ENCODE measurements at places on chromosomes 2 and 18.

DNA sequence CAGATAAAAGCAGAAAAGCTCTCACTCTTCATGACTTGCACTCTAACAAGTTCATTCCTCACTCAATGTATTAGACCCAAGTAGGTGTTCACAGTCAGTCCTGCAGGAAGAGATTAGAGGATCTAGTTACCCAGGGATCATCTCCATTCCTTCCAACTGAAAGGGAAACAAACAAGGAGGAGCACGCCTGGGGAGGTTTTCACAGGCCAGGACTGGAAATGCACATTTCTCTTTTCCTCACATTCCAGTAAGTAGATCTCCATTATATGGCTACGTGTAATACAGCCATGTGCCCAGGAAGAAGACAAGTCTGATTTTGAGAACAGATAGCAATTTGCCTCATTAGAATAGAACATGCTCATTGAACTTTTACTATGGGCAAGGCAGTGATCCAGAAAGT is 1132.2 kb upstream of the FAM98A start:
- no peak for DNase-seq

DNA sequence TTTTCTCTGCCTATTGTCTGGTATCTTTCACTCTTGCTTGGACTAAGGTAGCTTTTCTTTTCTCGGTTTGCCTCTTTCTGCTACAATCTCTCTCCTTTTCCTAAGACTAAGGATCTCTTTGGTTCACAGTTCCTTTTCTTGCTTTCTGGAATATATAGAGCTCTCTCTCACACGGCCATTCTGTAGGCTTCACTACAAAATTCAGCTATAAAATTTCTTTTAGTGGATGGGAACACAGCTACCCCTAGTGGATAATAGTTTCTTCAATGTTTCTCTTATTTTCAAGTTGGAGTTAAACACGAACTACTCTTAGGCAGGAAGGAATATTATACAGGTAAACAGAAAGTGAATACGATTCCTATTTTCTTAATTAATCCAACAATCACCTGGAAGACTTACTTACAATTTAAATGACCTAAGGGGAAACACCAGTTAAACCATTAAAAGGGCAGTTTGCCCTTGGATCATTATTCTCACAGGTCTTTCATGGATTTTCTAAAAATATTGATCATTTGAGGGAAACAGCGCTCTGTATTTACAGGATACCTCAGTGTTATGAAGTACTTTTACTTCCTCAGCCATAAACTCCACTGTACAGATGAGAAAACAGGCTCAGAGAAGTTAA is 140.5 kb downstream of the LRP2 start:
- peak; percentile 50 for DNase-seq

GRCh38 chr2:20103530-20103929 is 52.1 kb upstream of the LAPTM4A start:
- DNase-seq: peak; percentile 63

GRCh38 chr2:54522624-54523281 is 66.6 kb downstream of the SPTBN1 start:
- peak; percentile 62 for DNase-seq

- DNase-seq: no peak
Observed at GRCh38 chr2:216320852-216321251, 51.4 kb downstream of the MARCHF4 start.

GRCh38 chr18:27144672-27145071 is 40.4 kb downstream of the CHST9 start:
- peak; percentile 52 for DNase-seq

DNA sequence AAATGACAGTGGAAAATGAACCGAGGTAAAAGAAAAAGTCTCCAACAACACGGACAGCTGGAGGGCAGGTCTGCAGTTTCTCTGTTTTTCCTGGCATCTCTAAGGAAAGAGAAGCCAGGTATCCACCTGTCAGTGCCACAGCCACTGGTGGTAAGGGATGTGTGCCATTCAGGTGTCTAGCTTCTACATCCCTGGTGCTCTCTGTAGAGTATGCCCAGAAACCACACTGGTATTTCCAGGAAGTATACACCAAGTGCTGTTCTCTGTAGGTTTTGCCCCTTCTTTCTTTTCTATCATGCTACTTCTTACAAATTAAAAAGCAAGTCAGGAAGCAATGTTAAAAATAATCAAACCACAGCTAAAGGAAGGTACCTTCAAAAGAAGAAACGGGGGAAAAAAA is 7.6 kb upstream of the AGFG1 start:
- DNase-seq: no peak

- no peak for DNase-seq
Observed at GRCh38 chr2:20957788-20958525, 85.9 kb downstream of the APOB start.

DNA sequence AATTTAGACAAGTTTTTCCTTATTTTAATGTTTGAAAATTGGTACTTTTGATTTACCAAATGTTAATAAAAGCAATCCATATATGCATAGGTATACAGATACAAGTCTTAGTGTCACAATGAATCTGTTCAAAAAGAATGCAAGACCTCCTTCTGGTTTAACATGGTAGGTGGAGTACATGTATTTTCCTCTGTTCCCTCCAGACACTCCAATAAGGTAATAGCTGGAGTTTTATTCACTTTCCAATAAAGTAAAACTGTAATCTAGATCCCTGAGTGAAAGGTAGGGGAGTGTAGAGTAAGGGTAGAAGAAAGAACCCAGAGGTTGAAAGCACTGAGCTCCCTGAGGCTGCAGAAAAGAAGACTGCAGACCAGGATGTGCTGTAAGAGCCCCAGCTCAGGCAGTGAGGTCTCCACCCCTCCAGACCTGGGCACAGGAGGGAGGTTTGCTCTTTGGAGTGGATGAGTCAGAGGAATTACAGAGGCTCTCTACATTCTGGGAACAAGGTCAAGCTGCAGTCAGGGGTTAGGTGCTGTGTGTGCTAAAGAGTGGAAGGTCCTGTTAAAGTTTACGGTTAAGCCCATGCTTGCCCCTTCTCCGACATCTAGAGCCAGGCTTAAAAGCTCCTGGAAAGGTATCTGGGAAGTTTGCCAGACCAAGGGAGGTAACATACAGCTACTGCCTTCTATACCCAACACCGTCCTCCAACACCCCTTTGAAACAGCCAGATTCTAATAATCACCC is 27.6 kb upstream of the STAT1 start:
- peak; percentile 95 for DNase-seq

- DNase-seq: peak; percentile 55
Observed at GRCh38 chr2:104826016-104826415, 27.9 kb upstream of the POU3F3 start.

DNA sequence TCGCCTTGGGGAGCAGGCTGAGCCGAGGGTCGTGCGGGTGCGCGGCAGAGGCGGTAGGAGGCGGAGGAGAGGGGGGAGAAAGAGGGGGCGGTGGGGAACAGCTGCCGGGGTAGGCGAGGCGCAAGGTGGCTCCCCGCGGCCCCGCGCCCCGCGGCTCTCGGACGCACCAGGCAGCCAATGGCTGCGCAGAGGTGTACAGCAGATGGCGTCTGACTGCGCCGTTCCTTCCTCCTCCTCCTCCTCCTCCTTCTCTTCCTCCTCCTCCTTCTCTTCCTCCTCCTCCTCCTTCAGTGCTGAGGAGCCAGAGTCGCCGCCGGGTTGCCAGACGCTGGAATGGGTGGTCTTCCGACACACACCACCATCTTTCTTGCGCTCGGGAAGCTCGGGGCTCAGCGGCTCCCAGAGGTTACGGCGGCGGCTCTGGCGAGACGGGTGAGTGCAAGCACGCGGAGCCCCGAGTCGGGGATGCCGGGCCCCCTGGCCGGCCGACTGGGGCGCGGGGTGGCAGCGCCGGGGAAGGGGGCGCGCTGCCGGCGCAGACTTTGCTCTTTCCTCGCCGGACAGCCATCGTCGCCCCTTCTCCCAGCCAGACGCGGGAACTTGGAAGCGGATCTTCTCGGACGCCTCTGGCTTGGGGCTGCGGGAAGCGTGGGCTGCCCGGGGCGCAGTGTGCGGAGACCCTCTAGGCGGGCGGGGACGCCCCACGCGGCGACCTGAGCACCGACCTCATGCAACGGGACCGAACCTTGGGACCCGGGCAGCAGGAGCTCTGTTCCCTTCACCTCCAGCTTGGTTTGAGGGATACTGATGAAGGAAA is at the start of gene THSD7B:
Gene THSD7B (plus strand): TSS at position 290 of the 817 bp plus-strand sequence. CDS start 116,634 bp downstream, outside the sequence.
- DNase-seq: no peak

DNA sequence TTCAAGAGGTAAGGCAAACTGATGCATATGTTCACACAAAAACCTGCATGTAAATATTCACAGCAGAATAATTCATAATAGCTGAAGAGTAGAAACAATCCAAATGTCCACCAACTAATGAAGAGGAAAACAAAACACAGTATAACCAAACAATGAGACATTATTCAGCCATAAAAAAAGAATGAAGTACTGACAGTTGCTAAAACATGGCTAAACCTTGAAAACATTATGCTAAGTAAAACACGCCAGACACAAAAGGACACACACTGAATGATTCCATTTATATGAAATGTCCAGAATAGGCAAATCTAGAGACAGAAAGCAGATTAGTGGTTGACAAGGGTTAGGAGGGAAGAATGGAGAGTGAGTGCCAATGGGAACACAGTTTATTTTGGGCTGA is 86.9 kb downstream of the SESTD1 start:
- DNase-seq: no peak

- DNase-seq: no peak
Observed at GRCh38 chr2:20113986-20114938, 62.8 kb upstream of the LAPTM4A start.

DNA sequence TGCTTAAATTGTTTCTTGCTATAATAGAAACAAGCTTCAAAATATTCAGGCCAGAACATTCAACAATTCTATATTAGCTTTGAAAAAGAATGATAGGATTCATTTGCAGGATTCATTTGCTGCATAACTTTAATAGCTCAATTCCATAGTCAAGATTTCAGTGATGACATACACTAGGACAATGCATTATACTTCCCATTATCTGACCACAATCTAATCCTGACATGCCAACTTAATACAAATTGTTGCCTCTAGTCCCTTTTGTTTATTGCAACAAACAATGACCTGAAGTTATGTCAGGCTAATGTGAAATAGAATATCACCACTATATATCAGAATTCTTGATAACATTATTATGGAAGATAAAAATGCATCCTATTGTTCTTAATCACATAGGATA is 169.4 kb downstream of the DNAH7 start:
- no peak for DNase-seq

- no peak for DNase-seq
Observed at GRCh38 chr18:23458830-23459529, 5.9 kb downstream of the RIOK3 start.

GRCh38 chr2:8578335-8579244 is 103.3 kb upstream of the ID2 start:
- no peak for DNase-seq

DNA sequence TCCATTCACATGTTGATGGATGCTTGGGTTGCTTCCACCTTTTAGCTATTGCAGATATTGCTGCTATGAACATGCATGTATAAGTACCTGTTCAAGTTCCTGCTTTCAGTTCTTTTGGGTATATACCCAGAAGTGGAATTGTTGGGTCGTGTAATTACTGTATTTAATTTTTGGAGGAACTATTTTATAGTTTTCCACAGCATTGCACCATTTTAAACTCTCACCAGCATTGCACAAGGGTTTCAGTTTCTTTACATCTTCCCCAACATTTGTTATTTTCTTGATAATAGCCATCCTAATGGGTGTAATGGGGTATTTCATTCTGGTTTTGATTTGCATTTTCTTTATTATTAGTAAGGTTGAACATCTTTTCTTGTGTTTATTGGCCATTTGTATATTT is 16.0 kb downstream of the ACTR3 start:
- DNase-seq: no peak

DNA sequence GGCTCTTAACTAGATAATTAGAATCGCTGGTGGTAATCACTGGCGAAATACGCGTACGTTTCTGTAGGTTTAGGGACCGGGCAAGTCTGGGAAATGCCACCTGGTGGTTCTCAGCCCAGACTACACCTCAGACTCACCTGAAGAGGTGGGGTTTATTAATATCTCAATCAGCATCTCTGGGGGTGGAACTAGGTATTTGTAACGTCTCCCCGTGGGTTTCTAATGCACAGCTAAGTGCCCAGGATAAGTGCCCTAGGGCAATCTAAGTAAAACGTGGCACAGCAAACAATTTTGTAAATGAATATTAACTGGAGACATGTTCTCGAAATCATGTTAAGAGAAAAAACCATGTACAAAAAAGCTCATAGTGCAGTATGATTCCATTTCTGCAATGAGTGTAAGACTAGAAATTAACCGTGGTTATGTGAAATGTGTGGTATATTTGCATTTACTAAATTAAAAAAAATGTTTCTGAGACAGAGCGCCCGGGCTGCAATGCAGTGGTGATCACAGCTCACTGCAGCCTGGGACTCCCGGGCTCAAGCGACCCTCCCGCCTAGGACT is 760 bp upstream of the CNOT11 start:
- peak; percentile 40 for DNase-seq

DNA sequence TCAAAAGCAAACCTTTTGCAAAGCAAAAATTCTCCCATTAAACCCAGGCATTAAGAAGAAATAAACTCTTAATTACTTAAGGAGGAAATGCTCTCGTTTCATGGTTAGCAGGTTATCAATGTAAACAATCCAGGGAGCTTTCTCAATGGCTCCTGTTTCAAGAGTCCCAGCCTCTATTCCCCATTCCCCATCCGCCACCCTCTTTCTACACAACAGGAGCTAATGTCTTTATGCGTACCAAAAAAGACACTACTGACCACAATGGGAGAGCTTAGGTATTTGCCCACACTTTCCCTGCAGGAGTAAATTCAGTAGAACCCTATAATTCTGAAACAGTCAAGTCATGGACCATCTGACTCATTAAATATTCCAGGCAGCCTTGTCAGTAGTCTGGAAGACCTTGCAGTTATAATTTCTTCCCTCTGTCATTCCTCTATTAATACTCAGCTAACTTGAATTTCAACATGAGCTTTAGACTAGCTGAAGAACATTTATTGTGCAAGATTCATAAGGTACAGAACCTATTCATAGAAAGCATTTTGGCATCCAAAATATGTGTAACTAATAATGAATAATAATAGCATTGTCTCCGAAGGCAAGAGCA is 48.6 kb downstream of the SLC8A1 start:
- peak; percentile 78 for DNase-seq

GRCh38 chr2:43169987-43170386 is 56.4 kb downstream of the ZFP36L2 start:
- no peak for DNase-seq

- DNase-seq: peak; percentile 32
Observed at GRCh38 chr18:49447810-49448745, 12.4 kb downstream of the DYM start.

- no peak for DNase-seq
Observed at GRCh38 chr2:42424033-42424432, 63.0 kb upstream of the COX7A2L start.

GRCh38 chr2:190323406-190323805 is 3.8 kb upstream of the HIBCH start:
- no peak for DNase-seq

DNA sequence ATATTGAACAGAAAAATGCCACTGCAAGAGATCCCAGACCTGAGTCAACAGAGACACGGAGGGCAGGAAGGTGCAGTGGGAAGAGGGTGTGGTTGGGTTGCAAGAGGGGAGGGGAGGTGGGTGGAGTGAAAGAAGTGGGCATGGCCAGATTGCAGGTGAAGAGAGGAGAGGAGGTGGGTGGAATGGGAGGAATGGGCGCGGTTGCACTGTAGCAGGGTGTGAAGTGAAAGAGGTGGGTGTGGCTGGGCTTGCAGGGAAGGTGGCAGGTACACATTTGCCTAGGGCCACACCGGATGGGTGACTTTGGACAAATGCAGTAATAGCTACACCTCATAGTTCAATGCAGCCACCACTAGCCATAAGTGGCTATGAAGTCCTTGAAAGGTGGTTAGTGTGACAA is 71.1 kb downstream of the DOCK10 start:
- peak; percentile 61 for DNase-seq

All from renal cortical epithelial cell (primary cell).